ENCODE measurements at places on chromosomes 12 and 14.
A peak's percentile ranks its signal among the peaks of the same experiment; 100 is the strongest.

GRCh38 chr12:83904175-83904574 is 1008.4 kb downstream of the SLC6A15 start:
- DNase-seq: no peak

DNA sequence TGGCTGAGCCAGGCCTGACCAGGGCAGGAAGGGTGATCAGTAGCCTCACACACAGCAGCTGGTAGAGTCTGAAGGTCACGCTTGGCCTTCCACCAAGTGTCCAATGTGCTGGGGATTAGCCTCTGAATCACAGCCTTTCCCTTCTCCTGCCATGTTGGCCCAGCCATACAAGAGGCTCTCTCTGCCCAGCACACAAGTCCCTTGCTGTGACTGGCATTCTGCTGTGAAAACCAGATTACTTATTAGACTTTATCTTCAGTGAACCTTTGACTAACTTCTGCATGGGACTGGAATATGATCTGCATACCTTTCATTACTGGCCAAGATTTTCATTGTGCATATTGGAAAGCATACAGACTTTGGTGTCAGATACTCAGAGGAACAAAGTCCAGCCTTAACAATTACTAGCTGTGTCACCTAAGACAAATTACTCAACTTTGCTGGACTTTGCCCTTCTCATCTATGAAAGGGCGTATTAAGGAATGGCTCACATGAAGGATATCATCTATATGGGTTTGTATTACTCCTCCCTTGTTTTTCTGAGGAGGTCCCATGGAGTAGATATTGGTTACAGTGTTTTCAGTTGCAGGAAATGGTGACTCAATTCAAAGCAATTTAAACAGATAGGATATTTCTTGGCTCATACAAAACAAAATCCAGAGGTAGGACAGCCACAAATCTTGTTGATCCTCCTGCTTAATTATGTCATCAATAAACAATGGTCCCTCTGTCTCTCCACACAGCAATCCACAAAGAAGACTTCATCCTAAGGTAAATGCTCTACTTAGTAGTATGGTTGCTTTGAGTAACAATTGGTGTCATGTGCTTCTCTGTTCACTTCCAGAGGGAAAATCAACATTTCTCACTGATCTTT is 99.6 kb downstream of the DYRK2 start:
- no peak for DNase-seq

DNA sequence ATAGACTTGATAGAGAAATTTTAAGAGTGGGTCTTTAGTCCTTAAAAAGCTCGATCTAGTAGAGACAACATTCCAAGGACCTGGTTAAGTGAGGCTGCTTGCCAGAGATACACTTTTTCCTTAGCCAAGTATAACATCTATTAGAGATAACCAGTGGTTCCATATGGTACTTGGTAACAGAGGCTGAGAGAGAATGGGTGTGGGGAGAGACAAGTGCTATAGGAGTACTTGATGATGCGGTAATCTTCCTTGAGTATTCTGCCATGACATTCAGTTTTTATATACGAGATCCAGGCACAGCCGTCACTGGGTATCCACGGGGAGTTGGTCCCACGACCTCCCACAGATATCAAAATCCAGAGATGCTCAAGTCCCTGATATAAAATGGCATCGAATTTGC is 77.4 kb upstream of the REP15 start:
- no peak for DNase-seq

GRCh38 chr12:55929306-55929791 is 1.6 kb upstream of the DGKA start:
- peak; percentile 78 for DNase-seq

GRCh38 chr12:71220260-71220659 is 62.5 kb upstream of the TSPAN8 start:
- DNase-seq: no peak

- DNase-seq: no peak
Measured at GRCh38 chr12:19799216-19799615, 359.9 kb downstream of the AEBP2 start.

- DNase-seq: no peak
Measured at GRCh38 chr12:128449146-128449894, 182.3 kb downstream of the TMEM132C start.

- DNase-seq: no peak
Measured at GRCh38 chr12:72274931-72275330, 2.8 kb downstream of the TRHDE start.

GRCh38 chr14:75450381-75451276 is 22.8 kb downstream of the JDP2 start:
- no peak for DNase-seq

- no peak for DNase-seq
Measured at GRCh38 chr12:18158774-18159557, 69.0 kb upstream of the RERGL start.

DNA sequence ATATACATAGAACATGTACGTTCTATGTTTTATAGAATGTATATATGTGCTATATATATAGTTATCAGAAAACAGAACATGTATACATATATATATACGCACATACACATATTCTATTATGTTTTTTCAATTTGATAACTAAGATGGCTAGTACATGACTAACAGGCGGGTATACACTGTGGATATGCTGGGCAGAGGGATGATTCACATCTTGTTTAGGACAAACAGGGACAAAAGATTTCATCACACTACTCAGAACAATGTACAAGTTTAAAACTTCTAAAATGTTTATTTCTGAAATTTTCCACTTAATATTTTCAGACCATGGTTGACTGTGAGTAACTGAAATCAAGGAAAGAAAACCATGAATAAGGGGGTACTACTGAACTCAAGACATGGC is 17.4 kb downstream of the TIMELESS start:
- DNase-seq: no peak

- DNase-seq: no peak
Measured at GRCh38 chr12:121297435-121297991, 1.0 kb upstream of the CAMKK2 start.

- DNase-seq: no peak
Measured at GRCh38 chr12:58291106-58291505, 349.7 kb downstream of the ATP23 start.

DNA sequence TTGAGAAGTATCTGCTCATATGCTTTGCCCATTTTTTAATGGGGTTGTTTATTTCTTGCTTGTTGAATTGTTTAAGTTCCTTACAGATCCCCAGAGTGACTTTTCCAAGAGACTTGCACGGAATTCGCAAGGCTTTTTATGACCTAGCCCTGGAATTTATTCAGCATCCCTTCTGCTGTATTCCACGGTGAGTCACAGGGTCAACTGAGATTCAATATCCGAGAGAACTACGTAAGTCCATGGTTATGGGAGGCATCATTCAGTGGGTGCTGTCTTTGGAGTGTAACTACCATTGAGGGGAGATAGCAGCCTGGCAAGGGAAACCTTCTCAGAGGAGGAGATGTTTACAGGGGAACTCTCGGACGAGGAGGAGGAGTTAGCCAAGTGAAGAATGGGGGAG is 20.9 kb upstream of the GPRC5A start:
- DNase-seq: no peak

GRCh38 chr12:29317556-29318363 is 63.2 kb downstream of the ERGIC2 start:
- no peak for DNase-seq

DNA sequence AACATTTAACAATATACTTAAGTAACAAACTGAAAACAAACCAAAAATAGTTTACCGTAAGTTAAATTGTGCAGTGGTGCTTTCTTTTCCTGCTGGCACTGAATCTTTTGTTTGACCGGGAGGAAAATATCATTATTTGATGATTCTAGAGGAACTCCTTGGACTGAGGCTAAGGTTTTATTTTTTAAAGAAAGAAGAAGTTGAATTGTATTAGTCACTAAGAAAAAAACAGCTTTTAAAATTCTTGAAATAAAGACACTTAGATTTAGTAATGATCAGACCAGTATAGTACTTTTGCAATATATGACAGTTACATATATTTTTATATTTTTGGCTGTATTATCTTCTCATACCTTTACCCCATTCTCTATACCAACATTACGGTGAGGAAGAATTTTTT is 10.3 kb downstream of the MIS18BP1 start:
- DNase-seq: no peak

GRCh38 chr14:32254952-32255679 is 52.0 kb upstream of the RNU6-8 start:
- no peak for DNase-seq

- DNase-seq: no peak
Measured at GRCh38 chr12:130989391-130989790, 35.7 kb downstream of the ADGRD1 start.

GRCh38 chr14:95784137-95784536 is 70.2 kb upstream of the TCL1A start:
- DNase-seq: no peak

GRCh38 chr12:104959335-104959841 is 1.3 kb upstream of the SLC41A2 start:
- DNase-seq: no peak

DNA sequence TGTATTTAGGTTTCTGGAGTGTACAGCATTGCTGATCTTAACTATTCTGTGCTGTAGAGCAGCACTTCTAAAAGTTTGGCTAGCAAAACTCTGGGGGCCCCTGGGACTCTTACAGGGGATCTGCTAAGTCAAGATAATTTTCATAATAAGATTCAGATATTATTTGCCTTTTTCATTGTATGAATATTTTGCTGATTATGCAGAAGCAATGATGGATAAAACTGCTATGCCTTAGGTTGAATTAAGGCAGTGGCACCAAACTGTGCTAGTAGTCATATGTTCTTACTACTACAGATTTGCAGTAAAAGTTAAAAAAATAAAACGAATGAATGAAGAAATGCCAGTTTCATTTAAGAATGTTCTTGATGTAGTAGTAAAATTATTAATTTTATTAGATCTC is 160.1 kb downstream of the PDZRN4 start:
- DNase-seq: no peak

Data from activated naive CD8-positive, alpha-beta T cell treated with anti-CD3 and anti-CD28 coated beads, Interleukin-2, amount 50 U/mL, for 16 hours (primary cell).